T47D (cell line): ENCODE measurements at places on chromosomes 11 and 22.

- no peak for DNase-seq
Observed at GRCh38 chr22:21725956-21726649, 9.5 kb downstream of the YPEL1 start.

- peak; percentile 44 for DNase-seq
Observed at GRCh38 chr11:95849087-95849825, 59.0 kb downstream of the CEP57 start.

DNA sequence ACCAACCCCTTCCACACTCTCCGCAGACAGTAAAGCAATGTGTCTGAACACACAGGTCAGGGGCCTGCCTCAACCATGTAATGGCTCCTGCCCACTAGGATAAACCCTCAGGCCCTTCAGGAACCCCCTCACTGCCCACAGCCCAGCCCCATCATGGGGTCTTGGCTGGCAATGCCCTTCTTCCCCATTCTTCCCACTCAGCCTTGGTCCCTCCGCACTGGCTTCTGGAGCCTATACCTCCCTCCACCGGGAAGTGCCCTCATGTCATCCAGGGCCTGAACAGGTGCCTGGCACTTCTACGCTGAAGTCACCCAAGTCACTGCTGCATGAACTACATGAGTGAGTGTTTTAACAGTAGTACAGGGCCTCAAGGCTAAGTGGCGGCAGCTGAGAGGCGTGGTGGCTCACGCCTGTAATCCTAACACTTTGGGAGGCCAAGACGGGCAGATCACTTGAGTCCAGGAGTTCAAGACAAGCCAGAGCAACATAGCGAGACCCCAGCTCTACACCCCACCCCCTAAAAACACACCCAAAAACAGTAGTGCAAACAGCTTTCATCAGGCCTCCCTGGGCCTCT is 74.8 kb upstream of the PITPNB start:
- DNase-seq = no peak

GRCh38 chr22:24337894-24338645 is 67.4 kb downstream of the SPECC1L start:
- DNase-seq = no peak

- DNase-seq = no peak
Observed at GRCh38 chr11:111829185-111829968, 42.0 kb downstream of the ALG9 start.

DNA sequence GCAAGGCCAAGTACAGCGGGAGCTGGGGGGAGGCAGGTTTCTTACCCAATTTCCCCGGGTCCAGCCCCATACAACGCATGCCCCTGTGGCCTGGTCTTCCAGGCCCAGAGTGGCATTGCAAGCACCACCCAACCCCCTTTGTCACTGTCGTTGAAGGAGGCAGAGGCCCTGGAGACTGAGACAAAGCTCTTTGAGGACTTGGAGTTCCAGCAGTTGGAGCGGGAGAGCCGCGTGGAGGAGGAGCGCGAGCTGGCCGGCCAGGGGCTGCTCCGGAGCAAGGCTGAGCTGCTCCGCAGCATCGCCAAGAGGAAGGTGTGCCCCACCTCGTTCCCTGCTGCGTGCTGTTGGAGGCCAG is 27.8 kb downstream of the PHLDB1 start:
- no peak for DNase-seq
